ENCODE measurements at places on chromosomes 16 and 17.

DNA sequence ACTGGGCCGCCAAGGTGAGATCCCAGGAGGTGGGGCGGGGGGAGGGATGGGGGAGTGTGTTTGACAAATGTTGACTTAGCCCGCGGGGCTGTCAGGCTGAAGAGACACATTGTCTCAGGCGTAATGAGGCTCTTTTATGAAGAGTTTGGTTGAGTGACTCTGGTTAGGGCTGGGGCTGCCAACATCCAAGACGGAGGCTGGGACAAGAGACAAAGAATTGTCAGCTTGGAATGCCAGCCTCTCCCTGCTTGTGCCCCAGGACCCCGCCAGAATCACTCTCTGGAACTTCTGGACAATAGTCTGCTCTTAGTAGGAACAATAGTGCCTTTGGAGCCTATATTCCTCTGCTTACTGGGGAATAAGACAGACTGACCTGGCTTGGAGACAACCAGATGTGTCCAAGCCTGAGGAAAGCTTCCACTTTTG, 24.0 kb downstream of the PCTP start:
- DNase-seq, result peak; percentile 59

DNA sequence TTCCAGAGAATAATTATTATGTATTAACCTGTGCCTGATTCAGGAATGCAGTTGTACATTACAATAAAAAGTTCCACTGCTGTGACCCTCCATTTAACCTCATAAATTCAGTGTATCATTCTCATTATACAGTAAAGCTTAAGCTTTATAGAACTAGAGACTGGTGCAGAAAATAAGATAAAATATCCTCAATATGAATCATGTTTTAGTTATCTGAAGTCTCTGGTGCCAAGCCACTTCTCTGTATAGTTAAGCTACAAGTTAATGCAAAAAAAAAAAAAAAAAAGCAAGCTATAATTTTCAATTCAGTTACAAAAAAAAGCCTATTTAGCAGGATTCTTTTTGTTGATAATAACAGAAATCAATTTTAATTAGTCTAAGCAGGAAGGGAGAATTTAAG, 22.4 kb upstream of the SMIM36 start:
- no peak for DNase-seq

- DNase-seq, result no peak
These were observed 111.9 kb upstream of the TNRC6C start for GRCh38 chr17:77846531-77847085.

DNA sequence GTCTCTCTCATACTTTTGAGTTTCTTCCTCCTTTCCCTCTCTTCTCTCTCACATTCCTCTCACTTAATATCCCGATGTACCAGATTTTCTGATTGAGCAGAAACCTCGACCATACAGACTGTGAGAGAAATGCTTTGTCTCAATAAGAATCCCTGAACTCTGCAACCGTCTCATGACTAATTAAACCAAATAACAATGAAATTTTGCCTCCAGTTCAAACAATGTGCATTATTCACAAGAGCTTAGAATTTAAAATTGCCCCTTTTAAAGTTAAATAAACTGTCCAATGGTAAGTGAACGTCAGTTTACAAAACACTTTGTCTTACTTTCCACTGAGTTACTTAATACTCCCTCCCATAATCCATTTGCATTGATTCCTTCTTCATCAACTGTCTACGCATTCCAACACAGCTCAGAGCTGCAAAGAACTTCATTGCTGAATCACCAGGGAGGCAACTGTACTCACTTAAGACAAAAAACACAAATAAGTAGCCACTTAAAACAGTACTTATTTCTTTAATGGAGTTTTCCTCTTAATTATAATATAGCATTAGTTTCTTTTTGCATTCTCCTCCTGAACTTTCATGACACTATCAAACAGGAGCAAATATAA, 4.9 kb downstream of the CDH11 start:
- DNase-seq, result no peak

- no peak for DNase-seq
These were observed 1.9 kb downstream of the CDH13 start for GRCh38 chr16:82628711-82629110.

DNA sequence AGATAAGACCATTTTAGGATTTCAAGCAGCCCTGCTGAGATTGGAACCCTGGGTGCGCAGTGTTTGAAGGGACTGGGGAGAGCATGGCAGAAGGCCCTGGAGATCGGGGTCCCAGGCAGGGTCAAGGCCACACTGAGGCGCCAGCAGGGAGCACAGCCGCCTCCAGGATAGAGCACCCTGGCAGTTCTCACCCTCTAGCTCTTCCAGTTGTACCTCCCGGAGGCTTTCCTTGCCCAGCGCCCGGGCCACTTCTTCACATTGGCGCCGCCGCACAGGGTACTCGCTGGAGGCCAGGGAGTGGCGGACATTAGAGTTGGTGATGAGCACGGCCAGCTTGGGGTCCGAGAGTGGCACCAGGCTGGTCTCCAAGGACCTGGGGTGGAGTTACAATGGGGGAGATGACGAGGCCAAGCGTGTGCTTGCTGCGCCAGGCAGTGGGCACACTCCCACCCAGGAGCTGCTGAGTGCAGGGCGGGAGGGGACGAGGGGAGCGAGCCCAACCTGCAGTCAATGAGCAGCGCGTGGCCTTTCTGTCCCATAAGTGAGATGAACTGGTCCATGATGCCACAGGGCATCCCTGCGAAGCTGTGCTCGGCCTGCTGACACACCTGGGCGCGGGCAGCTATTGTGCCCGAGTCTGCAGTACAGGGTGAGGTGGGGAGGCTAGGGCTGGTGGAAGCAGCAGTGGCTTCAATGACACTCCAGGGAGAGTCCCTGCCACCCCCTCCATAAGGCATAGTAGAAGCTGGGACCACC, 2.3 kb downstream of the GALK1 start:
- DNase-seq, result no peak

DNA sequence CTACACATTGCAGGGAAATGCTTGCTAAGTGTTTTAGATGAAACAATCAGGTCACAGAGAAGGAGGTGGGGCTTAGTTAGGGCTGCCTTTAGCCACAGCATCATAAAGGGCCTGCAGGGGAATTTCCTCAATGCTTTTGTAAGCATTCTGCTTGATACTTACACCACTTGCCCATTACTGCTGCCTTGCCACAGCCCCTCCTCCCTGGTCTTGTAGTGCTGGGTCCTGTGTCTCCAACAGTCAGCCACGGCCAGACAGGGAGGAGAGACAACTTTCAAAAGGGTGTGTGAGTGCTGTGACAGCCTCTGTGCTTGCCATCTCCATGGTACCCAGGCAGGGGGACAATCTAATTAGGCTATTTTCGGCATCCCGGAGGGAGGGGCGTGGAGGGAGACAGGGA, 111.2 kb downstream of the SHISA9 start:
- peak; percentile 65 for DNase-seq

- no peak for DNase-seq
These were observed 2.3 kb upstream of the HOXB2 start for GRCh38 chr17:48546924-48547807.

DNA sequence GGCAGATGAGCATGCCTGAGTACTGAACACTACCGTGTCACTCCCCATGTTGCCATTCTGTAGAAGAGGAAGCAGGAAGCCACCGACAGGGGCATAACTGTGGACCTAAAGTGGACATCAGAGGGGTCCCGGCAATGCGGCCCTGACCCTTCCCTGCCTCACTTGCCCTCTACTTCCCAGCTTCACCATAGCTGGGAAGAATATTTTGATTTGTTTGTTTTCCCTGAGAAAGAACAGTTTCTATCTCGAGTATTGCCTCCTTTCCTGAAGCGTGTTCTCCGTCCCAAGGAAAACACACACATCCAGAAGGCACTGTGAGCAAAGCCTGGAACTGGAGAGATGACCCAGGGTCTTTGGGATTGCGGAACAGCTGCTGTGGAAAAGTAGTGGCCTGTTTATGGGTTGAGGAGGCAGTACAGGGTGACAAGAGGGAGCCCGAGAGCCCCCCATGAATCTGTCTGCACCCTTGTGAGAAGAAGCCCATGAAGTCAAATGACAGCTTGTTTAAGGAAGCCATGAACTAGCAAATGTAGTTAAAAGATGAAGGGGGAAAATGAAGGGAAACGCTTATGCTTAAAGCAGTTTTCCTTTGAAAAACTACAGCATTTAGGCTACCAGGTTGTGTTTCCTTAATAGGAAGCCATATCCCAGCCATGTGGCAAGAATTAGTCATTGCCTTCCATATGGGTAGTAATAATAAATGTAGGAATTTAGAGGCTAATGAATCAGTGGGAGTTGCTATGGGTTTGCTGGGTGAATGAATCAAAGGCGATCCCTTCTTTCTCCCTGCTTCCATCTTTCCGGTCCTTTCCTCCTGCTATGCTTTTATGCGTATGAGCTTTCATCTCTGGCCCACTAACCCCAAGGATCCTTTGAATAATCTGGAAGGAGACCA, 90.0 kb upstream of the TBX2 start:
- peak; percentile 43 for DNase-seq

- DNase-seq, result no peak
These were observed 1.7 kb downstream of the CTDNEP1 start for GRCh38 chr17:7249830-7250229.

- no peak for DNase-seq
These were observed 14.6 kb upstream of the SLC38A7 start for GRCh38 chr16:58699151-58699550.

GRCh38 chr17:18028114-18028951, 10.6 kb downstream of the ATPAF2 start:
- no peak for DNase-seq

DNA sequence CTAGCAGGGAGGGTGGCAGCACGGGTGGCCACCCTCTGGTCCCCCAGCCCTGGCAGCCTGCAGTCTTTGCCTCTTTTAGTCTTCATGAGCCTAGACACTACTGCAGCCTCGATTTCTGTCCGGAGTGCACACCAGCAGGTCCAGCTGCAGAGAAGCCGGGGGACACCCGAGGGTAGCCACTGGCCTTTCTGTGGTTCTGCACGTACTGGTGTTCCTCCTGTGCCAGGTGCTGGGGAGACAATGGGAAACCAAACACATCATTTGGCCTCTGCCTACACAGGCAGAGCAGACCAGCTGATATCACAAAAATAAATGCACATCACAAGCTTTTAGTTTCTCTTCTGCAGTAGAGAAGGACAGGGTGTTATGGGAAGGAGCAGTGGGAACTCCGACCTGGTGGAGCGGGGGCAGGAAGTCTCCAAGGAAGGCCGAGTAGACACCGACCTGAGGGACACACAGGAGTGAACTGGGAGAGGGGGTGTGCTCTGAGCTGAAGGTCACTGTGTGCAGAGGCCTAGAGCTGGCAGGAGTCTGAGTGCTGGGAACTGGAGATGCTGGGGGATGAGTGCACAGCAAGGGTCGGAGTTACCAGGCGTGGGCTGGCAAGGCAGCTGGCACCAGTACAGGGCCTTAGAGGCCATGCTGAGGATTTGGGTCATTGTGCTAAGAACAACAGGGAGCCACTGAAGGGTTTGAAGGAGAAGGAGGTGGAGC, 23.1 kb downstream of the GPT2 start:
- no peak for DNase-seq

- DNase-seq, result no peak
These were observed 126.4 kb downstream of the C16orf78 start for GRCh38 chr16:49499869-49500610.

- DNase-seq, result no peak
These were observed 20.4 kb downstream of the CRAMP1 start for GRCh38 chr16:1632638-1632970.

- no peak for DNase-seq
These were observed 296.2 kb downstream of the SEC14L1 start for GRCh38 chr17:77437017-77437416.

DNA sequence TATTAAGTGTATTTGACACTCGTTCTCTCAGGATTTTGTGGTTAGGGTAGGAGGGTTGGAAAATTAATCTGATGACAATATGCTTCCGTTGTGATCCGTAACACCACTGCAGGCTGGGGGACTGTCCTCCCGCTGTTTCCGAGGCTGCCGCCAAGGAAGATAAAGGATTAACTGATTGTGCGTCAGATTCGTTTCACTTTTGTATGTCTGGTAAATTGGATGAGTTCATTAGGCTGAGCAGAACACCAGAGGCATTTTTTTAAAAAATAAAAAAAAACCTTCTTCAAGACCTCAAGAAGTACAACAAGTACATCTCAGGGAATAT, 486.7 kb upstream of the SALL1 start:
- no peak for DNase-seq

GRCh38 chr17:83018658-83019193, 60.7 kb upstream of the METRNL start:
- DNase-seq, result peak; percentile 30
